ENCODE measurements at places on chromosomes 3 and 15.

GRCh38 chr3:189229196-189229828, 57.5 kb downstream of the TPRG1 start:
- no peak for DNase-seq

GRCh38 chr3:56494679-56495322, 26.5 kb upstream of the ERC2 start:
- DNase-seq, result peak; percentile 82

- no peak for DNase-seq
Measured at GRCh38 chr3:112579232-112579631, 17.4 kb downstream of the SLC35A5 start.

DNA sequence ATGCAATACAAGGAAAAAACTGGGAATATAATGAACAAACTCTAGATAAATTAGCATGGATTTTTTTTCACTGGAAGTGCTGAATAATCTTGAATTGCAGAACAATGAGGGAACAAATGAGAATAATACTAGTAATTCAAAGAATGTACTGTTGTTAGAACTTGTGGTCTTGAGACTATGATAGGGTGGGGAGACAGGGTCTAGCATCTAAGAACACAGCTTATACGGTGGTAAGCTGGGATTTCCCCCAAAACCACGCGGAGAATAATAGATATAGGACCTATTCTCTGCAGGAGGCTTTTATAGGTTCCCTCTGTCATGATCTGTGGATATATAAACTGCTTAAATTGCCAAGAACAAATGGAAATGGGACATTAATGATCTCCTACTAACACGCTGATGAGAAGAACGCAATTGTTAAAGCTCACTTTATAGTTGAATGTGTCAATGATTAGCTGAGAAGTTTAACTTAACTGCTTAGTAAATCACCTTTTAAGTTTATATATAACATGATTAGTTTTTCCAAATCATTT, 692.3 kb downstream of the ZPLD1 start:
- DNase-seq, result no peak

Data from K562 (cell line).